Stimulated activated CD8-positive, alpha-beta memory T cell treated with anti-CD3 and anti-CD28 coated beads, Interleukin-4, amount 100 ng/mL, for 1 hour (primary cell): ENCODE measurements at places on chromosomes 1 and 21.

- no peak for DNase-seq
These were observed 637 bp upstream of the MYBPHL start for GRCh38 chr1:109307274-109308021.

DNA sequence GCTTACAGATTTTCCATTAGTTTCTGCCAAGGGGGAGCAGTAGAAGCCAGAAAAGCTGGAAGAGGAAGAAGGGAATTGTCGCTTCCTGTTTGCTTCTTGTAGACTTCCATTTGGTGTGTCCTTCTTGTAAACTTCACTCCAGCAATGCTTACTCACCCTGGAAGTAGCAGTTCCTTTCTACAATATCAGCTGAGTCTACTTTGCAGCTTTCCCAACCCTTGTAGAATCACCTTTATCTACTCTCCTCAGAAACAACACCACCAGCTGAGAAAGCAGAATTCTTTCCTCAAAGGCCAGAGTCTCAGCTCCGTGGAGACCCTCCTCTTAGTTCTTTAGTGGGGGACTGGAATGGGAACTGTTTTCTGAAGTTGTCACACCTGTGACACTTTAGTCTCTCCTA lies 1136.7 kb upstream of the TMPRSS15 start:
- DNase-seq = no peak

DNA sequence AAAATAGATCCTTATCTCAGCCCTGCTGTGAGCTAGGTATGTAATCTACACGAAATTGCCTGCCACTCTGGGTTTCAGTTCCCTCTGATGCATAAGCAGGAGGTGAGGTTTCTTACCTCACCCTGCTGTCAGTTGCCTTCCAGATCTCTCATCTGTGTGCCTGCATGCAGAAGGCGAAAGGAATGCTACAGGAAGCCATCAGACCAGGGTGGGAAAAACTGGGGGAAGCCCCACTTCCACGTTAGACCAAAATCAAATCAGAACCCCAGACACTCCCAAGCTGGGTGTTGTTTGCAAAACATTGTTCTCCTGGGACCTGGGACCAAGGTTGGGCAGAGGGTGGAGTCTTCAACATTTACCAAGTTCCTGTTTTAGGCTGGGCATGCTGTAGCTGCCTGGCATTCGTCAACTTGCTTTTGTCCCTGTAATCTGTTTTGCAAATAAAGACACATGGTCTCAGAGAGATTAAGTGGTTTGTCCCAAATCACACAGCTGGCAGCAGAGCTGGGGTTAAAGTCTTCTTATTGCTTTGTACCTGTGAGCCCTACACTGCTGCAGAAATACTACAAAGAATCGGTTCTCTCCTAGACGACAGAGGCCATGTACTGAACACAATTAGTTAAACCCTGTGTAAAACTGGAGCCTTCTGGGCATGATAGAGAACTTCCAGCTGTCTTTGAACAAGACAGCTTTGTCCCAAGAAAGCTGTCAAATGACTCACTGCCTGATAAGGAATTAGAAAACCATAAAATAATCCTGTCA lies 389.7 kb upstream of the RUNX1 start:
- DNase-seq = no peak

GRCh38 chr1:112849425-112850033 lies 106.5 kb downstream of the SLC16A1 start:
- no peak for DNase-seq

- DNase-seq = no peak
These were observed 3.5 kb upstream of the TSPEAR start for GRCh38 chr21:44714905-44715304.

DNA sequence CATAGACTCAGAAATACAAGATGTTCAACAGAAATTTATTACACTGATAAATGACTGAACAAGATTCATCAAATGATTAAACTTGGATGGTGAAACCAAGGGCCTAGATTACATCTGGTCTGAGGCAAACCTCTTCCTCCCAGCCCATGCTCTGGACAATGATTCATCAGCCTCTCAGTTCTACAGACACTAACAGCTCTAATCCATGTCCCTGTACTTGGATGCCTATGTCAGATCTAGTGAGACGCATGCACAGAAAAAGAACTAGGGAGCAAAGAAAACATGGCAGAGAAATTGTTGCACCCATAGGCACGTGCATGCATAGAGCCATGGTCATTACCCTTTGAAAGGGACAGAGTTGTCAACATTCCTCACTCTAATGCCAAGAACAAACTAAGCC lies 250.1 kb downstream of the KCNH1 start:
- DNase-seq = no peak

DNA sequence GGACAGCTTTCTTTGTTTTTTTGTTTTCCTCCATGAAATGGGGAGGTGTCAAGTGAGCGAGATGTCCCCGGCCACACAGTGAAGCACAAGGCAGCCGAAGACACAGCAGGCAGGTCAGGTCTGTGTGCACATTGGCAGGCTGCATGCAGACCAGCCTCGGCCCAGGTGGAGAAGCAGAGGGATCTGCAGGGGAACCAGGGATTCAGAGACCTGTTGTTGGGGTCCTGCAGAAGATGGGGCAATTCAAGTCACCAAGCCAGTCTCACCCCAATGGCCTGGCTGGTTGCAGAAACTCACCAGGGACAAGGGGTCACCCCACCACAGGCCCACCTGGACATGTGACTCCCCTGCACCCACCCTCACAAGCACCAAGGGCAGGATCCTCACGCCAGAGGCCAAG lies 4.0 kb upstream of the ABCG1 start:
- no peak for DNase-seq

- DNase-seq = no peak
These were observed 645.8 kb upstream of the USP24 start for GRCh38 chr1:55860798-55861519.

GRCh38 chr1:228338521-228339051 lies 68.0 kb downstream of the TRIM11 start:
- DNase-seq = no peak

DNA sequence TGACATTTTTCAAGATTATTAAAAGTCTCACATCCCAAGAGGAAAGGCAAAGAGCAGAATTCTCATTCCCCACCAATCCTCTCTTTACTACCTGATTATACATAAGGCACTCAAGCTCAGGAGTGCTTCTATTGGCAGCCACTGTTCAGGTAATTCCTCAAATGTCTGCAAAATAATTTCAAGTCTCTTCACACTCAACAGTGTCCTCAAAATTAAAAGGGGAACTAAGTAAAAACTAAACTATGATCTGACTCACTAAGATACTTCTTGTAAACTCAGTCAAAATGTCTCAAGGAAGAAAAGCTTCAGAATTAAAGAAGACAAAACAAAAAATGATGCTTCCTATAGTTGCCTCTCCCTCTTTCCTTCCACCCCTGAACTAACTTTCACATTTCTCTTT lies 135.6 kb downstream of the GPATCH2 start:
- DNase-seq = no peak

DNA sequence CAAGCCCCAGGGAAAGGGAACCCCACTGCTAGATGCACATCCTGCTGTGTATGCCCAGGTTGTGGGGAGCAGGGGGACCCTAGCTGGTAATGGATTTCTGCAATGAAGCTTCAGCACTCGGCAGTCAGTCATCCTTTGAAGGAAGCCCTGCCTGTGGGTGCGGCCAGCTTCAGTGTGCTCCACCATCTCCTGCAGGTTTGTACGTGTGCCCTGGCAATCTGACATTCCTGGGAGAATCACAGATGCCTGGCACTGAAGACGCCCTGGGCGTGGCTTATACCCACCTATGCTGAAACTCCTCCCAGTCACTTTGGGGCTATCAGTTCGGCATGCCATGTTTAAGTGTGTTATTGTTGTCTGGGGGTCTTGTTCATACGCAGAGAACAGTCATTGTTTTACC lies 6.8 kb downstream of the SPRR5 start:
- DNase-seq = no peak

DNA sequence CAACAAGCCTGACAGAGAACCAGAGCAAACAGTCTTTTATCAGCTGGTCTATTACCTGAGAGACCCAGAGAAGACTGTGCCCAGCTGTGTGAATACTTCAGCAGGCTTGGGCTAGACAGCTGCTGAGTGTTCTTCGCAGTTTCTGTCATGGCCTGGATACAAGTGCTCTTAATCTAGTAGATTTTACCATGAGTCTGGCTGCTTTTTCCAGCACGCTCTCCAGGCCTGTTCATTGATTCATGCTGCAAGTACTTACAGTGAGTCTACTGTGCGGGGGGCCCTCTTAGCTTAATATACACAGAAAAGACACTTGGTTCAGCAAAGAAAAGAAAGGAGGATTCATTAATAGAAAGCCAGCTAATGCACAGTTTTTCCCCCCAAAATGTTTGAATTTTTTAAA lies 48.5 kb downstream of the RGS7 start:
- no peak for DNase-seq

DNA sequence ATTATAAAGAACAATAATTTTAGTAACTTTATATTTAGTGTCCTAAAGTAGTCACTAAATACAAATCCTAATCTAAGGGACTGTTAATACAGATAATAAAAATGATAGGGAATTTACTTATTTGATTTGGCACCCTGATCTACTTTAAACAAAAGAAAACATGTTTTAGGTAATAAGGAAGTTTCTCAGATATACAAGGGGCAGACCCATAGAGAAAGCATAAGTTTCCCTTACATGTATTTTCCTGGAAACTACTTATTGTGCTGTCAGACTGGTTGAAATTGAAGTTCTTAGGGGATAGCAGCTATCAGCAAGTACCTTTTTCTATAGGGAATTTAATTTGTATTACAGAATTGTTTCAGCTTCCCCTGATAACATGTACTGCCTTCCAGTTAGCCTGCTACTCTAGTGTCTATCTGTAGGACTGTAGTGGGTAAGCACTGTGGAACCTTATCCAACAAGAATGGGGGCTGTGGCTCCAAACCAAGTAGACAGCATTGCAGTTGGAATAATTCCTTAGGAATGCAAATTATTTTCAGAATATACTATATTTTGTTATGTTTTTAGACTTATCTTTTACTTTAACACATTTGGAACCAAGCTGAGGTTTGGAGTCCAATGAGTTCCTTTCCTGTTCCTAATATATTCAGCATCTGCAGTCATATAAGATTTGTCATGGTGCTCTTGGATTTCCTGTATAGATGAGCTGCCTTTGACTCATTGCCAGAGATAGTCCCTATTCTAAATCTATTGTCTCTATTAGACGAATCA lies 14.7 kb downstream of the MSH4 start:
- no peak for DNase-seq

DNA sequence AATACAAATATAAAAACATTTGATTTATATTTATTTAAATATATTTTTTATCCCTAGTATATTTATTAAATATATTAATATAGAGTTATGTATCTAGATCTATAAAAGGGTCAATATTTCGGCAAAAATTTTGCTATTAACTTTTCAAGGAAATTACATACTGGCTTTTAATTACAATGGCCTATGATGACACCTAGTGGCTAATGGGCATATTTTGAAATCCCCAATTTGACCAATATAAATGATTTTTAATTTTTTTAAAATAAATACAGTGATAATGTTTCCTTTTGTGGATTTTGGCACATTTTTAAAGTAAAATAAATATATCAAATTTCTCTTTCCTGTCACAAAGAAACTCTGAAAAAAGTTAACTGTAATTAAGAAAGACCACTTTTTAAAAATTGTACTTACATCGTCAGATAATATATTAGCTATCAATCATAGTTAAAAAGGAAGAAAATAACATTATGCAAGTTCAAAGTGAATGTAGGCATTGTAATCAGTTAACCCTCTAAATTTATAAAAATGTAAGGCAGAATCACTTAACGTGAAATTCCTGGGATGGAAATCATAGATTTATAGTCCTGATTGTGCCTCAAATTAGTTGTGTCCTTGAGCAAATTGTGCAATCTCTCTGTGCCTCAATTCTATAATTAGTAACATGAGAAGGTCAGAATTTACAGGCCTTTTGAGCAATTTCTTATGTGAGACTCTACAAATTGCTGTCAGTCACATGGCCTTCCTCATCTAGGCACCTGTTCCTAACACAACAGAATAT lies 25.6 kb upstream of the RGS13 start:
- DNase-seq = no peak

DNA sequence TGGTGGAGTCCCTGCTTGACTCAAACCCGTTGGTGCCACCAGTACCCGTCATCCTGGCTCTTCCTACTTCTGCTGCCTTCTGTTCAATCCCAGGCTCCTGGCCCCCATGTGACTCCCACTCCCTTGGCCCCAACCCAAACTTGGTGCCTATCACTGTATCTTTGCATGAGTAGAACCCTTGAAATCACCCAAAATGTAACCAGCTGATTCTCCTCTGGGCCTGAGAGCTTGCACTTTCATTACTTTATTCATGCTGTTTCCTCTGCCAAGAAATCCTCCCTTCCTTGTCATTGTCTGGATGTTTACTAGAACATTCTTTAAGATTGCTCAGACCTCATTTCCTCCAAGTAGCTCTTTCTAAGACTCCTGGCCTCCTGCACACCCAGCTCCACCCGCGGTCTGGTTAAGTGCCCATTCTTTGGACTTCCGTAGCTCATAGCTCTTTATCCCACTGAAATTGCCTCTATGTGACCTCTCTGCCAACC lies 15.7 kb downstream of the PTAFR start:
- no peak for DNase-seq

- DNase-seq = no peak
These were observed 25.0 kb downstream of the KIAA1614 start for GRCh38 chr1:180937624-180938225.

GRCh38 chr1:163275222-163275621 lies 46.5 kb upstream of the NUF2 start:
- DNase-seq = no peak

DNA sequence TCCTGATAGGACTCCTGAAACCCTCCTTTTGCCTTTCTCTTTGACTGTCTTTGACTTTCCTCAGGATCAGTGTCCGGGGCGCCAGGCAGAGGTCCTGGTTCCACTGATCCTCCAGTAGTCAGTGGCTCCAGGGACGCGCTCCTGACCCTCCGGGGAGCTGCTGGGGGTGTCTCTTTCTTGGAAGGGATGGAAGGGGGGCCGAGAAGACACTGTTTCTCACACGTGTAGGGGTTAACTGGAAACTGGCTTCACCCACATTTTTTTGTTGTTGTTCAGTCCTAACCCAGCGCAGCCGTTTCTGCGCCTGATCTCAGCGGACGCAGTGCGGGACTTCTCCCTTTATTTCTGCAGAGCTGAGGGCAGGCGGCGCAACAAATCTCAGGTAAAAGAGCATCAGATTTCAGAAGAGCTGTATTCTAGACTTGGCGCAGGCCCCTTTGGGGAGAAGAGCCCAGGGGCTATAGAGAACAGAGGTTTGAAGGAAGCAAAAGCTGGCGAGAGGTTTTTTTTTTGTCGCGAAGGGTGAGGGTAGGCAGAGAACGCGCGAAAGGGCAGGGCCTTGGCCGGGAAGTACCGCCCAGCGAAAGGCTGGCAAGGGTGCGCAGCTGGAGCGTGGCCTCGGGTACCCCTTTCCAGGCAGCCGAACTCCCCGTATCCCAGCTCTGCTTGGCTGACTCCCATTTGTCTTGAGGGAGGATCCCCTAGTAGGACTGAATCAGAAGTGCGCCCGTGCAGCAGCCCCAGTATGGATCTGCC lies 4.3 kb upstream of the LHX9 start:
- DNase-seq = no peak
